ENCODE measurements at places on chromosomes 2 and 18.

DNA sequence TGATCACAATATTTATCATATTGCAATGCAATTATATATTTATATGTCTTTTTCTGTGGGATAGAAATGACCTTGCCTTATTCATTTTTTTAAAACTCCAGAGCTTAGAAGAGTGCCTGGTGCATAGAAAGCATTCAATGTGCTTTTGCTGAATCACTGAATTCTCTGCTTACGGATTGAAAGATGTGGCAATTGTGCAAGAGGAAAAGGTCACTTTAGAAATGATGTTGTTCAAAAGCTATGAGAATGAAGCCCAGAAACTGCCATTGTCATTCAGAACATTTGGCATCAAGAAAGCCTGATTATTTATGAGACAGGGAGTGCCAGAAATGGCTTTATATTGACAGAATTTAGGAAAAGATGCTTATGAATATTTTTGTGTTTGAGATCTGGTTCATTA is 678.6 kb upstream of the CDH2 start:
- no peak for DNase-seq

DNA sequence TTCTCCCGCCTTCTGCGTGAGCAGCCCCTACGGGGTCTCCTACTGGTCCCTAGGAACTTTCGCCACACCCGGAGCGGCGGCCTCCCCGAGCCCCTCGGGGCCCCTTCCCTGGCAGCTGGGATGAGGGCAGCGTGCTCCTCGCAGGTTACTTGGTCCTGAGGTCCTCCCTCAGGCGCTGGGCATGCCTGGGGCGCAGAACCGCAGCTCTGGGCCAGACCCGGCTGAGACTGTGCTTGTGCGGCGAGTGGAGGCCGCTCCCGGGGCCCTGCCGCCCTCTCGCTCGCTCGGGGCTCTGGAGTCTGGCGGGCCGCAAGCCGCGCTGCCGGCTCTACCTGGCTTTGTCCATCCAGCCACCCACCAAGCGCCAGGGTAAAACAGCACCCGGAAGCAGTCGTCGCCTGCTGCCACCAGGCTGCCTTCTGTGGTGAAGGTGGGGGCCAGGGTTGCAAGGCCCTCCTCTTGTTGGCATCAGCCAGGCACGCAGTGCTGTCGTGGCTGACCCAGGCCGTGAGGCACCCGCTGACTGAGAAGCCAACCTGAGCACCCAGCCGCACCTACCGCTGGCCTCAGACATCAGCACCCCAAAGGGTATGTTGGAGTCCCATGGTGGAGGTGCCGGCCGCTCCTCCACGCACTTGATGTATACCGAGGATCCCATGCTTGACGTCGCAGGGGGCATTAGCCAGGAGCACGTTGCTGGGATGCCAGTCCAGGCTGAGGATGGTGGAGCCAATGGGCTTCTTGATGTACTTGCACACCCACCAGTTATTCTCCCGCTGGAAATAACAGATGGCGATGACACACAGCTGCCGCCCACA is 46.1 kb upstream of the PTH2R start:
- no peak for DNase-seq

GRCh38 chr2:203105996-203106395 is 91.3 kb downstream of the NBEAL1 start:
- no peak for DNase-seq

DNA sequence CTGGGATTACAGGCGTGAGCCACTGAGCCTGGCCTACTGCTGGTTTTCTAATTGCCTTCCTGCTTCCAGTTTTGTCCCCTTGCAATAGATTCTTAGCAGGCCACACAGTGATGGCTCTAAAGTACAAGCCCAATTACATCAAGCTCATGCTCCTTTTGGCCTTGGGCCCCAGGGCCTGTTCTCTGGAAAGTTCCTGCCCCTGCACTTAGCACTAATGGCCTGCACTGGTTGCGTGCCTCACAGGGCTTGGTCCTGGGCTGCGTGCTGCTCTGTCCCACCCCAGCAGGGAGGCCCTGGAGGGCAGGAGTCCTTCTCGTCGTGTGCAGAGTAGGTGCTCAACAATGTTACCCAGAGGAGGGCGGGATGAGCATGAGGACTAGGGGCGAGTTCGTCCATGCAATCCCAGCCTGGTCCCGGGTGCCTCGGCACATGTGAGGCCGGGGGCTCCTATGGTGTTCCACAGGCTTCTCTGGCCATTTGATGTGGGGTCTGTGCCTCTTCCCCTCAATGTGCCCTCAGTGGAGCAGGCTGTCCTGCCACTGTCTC is 51.7 kb downstream of the PDCL3 start:
- no peak for DNase-seq

GRCh38 chr2:75523313-75524275 is 37.1 kb downstream of the EVA1A start:
- no peak for DNase-seq

GRCh38 chr2:191001032-191001431 is 12.9 kb downstream of the STAT1 start:
- DNase-seq, result no peak

DNA sequence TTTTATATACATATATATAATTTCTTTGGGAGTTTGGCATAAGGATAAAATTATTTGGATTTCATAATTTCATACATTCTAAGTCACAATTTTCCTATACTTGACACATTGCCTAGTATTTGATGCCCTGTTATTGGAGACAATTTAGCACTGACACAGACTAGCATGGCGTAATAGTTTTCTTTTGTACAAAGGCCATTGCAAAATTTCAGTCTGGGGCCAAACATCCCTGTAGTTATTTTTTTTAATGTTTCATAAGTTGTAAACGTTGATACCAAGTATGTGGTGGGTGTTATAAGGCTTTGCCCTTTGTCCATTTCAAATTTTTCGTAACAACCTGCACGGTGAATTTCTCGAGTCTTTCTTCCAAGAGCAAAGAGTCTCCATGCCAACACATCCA is 95.7 kb upstream of the NRP2 start:
- DNase-seq, result no peak

DNA sequence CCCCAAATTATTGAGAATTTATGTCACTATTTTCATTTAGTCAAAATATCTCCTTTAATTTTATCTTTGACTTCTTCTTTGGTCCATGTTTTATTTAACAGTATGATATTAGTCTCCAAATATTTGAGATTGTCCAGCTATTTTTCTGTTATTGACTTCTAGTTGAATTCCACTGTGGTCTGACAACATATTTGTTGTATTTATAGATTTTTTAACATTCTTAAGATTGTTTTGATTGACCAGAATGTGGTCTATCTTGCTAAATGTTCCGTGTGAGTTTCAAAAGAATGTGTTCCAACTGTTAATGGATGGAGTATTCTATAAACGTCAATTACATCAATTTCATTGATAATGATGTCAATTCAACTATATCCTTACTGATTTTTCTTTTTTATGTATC is 1452.1 kb downstream of the SUCLG1 start:
- no peak for DNase-seq

DNA sequence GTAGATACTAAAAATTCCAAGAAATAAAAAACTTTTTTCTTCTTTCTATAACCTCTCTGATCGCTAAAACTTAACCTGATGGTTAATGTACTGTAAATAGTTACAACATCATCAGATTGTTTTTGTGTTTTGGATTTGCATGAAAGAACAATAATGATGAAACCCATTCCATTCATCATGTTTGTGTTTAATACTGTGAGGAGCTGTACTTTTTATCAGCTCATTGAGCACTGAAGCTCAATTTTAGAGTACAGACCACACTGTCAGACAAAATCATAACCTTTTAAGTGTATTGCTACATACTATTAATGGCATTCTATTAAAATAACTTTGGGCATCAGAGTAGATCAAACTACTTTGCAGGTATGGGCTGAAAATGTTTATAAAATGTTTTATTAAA is 14.8 kb upstream of the BBS5 start:
- DNase-seq, result no peak

- DNase-seq, result no peak
Measured at GRCh38 chr2:129860088-129860487, 119.4 kb upstream of the RAB6C start.

- DNase-seq, result no peak
Measured at GRCh38 chr2:167908786-167909185, 338.6 kb downstream of the STK39 start.

- no peak for DNase-seq
Measured at GRCh38 chr2:10352361-10352760, 49.7 kb downstream of the HPCAL1 start.

GRCh38 chr2:56534321-56534720 is 350.5 kb downstream of the CCDC85A start:
- no peak for DNase-seq

DNA sequence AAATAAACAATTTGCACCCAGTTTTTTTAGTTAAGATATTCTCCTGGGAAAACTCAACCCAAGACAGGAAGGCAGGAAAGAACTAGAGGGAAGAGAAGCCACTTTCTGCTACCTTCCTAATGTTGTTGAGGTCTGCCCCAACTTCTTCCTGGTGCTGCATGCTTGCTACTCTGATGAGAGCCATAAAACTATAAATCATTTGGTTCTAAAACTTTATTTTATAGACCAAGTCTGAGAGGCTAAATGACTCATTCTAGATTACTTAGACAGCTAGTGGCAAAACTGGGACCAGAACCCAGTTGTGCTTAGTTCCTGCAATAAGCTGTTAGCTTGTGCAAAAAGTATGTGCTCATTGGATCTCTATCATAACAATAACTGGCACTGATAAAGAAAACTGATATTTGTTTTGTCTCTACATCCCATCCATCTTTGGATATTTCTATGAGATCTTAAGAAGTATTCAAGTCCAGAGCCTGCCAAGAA is 344.9 kb upstream of the SLC14A2 start:
- DNase-seq, result no peak

GRCh38 chr2:81976998-81977397 is 1672.4 kb upstream of the LRRTM1 start:
- DNase-seq, result no peak

DNA sequence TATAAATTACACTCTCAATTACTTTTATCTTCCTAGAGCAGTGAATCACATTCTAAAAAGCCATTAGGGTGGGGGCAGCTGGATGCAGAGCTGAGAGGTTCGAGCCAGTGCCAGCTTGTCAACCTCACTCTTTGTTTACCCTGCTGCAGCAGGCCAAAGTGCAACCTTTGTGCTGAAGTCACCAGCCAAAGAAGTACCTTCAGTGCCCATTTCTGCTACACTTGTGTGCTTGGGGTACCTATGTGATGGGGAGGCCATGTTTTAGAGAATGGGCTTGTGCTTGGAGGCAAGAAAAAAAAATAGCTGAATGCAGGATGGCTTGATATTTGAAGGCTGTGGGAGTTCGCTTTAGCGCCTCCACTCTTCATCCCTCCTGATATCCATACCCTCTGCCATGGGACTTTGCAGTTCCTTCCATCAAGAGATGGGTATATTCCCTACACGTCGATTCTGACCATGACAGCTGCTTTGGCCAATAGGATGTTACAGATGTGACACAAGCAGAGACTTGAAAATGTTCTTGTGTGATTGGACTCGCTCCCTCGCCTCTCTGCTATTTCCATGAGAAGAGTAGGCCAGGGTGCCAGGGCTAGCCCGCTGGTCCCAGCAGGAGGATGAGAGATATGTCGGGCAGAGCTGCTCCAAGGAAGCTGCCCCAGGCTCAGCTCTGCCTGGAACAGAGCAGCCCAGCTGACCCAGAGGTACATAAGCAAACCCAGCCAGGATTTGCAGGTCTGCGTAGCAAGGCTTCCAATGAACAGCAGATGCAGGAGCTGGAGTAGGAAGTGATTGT is 12.7 kb upstream of the FZD5 start:
- DNase-seq, result no peak

DNA sequence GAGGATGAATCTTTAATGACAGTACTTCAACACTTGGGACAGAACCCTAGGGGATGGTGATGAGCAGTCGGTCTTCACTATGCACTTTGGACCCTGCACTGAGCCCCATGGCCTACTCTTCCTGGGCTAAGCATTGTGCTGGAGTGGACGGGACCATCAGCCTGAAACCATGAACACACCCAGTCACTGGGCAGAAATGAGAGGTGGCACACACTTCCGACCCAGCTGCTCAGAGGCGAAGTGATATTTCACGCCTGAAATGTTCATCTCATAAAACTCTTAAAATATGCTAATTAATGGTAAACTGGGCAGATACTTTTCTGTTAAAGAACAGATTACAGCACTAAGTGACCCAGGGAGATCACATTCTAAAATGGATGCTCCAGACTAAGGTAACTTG is 150.3 kb upstream of the NDUFV2 start:
- DNase-seq, result no peak

DNA sequence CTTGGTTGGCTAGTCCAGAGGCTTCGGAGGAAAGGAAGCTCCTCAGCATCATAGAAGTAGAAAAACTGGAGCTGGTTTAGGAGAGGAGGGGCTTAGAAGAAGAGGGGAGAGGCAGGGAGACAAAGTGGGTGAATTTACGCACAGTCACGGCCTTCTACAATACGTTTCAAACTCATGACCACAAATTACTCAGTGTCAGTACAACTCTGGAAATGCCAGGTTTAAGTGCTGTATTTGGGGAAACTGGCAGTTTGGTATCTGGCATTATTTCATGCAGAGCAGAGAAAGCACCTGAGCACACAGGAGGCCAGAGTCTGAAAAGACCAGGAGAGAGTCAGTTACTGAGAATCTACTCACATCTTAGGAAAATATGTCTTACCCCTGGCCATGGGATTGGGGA is 55.4 kb downstream of the XRCC5 start:
- DNase-seq, result no peak

GRCh38 chr18:74163019-74163660 is 14.8 kb downstream of the TIMM21 start:
- DNase-seq, result no peak

DNA sequence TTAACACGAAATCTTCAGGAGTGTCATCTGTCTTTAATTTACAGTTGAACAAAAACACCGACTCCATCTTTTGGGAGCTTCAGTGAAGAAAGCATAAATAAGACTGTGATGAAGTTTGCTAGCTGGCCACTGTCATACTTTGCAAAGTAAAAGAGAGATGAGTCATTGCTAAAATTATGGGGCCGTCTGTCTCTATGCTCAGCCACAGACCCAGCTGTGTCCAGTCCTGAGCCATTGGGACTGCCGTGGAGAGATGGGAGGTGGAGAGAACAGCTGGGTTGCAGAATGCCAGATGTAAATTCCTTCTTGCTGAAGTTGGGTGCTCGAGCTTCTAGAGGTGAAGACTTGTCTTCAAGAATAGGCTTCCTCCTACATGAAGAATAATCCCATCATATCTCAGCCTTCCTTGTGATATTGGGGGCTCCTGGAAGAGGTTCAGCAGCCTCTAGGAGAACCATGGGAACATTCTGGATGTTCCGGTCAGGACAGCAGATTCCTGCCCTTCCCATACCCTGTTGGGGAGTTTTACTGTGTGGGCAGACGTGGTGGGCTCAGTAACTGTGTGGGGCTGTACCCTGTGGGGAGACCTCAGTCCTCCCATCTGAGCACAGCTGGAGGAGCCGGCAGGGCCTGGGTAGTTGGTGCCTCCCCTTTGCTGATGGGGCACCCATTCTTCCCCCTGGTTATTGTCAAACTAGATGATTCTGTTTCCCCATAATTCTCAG is 71.1 kb downstream of the LDLRAD4 start:
- no peak for DNase-seq

- no peak for DNase-seq
Measured at GRCh38 chr18:76620321-76621170, 125.5 kb upstream of the ZNF516 start.

GRCh38 chr18:60322591-60322990 is 50.0 kb downstream of the MC4R start:
- no peak for DNase-seq
